ENCODE measurements at places on chromosomes 11 and 22. TPM values are rescaled to one million over a fixed set of nuclear protein-coding genes. Genes with fewer than 3 reads are reported as not detected.

Gene RFPL2
- not detected for total RNA-seq

Gene SART1
- 48.6 TPM for total RNA-seq

Gene TREH
- 0.44 TPM for total RNA-seq

Gene SOX10
- 1.0 TPM for total RNA-seq

Data from ureter (tissue), 1 donor.